ENCODE measurements at places on chromosomes 11 and 22.

DNA sequence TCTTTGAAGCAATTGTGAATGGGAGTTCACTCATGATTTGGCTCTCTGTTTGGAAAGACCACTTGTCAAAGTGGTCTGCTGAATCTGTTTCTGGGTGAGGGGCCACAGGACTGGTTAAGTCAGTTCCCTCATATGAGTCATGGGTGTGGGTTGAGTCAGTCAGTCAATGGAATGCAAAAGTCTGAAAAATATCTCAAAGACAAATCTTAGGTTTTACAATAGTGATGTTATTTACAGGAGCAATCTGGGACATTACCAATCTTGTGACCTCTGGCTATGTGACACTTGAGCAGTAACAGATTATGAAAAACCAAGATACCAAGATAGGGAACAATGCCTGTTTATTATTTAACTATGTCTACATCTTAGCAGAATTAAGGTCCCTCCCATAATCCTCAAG, 311.6 kb downstream of the AASDHPPT start:
- DNase-seq: no peak

- DNase-seq: no peak
Measured at GRCh38 chr11:116733043-116733755, 39.6 kb downstream of the BUD13 start.

DNA sequence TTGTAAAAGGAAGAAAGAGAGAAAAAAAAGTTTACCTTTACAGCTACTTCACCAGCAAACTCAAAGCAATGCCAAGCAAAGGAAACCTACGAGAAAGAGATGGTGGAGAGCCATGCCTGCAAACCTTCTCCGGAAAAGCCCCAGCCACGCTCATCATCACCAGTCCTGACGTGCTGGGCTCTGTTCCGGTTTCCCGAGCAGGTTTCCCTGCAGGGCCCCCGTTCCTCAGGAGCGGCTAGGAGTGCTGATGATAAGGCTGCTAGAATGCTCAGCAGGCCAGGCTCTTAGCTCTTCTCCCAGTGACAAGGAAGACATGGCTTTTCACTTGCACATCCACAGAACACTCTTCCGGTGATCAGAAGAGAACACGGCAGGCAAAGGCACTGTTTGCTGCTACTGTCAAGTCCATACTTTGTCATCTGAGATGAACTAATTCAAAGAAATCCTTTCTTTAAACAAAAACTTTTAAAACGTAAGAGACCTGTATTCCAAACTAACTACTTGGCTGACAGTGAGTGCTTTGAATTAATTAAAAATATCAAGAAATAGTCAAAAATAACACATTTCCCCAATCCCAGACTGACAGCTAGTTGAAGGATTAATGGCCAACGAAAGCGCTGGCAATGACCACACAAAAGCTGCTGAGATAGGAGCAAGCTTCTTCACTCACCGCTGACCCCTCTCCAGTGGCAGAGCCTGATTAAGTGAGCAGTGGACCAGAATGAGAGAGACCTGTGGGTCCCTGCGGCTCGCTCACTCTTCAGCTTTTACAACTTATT, 35.8 kb downstream of the DUSP8 start:
- DNase-seq: no peak

GRCh38 chr22:42801252-42802080, 55.6 kb downstream of the ARFGAP3 start:
- no peak for DNase-seq

DNA sequence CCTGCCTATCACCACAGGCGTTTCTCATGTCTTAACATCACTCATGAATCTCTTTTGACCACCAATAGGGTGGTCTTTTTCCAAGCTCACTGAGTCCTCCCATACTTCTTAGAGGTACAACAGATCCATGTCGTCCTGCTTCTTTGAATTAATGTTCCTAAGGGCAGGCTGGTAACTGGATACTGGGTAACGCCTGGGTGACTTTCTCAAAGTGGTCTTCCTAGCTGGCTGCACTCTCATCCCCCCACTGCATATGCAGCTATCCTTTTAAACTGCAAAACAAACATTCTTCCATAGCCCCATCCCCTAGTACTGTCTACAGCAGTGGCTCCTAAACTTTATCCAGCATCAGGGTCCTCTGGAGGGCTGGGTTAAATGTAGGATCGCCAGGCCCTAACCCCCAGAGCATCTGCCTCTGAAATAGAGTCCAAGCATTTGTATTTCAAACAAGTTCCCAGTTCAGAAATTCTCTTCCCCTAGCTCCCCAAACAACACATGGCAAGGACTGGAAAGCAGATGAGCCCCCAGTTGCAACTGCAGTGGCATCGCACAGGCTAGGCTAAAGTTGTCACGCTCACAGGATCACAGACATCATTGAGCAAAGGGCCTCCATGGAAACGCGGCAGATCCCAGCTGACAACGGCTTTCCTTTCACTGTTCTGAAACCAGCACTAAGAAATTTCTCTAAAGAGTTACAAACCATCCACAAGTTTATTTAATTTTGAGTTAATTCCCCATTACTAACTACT, 204.9 kb downstream of the LARGE1 start:
- DNase-seq: no peak

- no peak for DNase-seq
Measured at GRCh38 chr22:38607680-38608079, 37.7 kb upstream of the DMC1 start.

DNA sequence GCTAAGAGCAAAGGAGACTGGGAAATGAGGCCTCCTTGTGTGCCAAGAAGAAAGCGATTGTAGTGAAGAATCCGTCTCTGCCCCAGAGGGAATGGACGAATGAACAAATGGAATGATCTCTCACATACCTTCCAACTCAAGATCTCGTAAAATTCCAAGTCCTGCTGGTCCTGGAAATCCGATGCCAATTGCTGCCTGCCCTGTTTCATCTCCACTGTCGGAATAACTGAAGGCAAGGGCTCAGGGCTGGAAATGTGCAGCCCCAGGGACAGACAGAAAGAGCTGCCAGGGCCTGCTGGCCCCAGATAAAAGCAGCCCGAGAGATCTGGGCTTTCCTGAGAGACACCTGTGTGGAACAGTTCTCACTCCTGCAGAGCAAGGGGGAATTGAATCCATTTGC, 120.9 kb downstream of the MN1 start:
- DNase-seq: no peak

- no peak for DNase-seq
Measured at GRCh38 chr22:26779108-26779507, 121.7 kb downstream of the MIAT start.

GRCh38 chr11:32785262-32785661, 9.2 kb downstream of the CCDC73 start:
- DNase-seq: no peak

- no peak for DNase-seq
Measured at GRCh38 chr22:48829908-48830307, 997.8 kb downstream of the BRD1 start.

GRCh38 chr22:49588739-49589138, 238.9 kb downstream of the BRD1 start:
- DNase-seq: no peak

DNA sequence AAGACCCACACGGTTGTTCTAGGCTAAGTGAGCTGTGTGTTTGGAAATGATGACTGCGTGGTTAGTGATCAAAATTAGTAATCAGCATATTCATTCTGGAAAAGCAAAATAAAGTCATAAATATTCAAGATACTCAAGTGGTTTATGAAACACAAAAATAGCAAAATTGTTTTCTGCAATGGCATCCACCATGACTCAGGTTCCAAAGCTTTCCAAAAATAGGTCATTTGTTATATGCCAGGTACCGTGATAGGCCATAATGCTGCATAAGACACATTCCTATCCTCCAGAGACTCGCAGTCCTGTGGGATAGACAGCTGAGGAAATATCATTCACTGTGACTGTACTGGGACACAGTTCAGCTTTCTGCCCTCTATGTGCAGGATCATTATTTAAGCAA, 2.4 kb upstream of the ATL3 start:
- DNase-seq: no peak

GRCh38 chr11:106745941-106746340, 272.3 kb downstream of the GUCY1A2 start:
- DNase-seq: no peak

DNA sequence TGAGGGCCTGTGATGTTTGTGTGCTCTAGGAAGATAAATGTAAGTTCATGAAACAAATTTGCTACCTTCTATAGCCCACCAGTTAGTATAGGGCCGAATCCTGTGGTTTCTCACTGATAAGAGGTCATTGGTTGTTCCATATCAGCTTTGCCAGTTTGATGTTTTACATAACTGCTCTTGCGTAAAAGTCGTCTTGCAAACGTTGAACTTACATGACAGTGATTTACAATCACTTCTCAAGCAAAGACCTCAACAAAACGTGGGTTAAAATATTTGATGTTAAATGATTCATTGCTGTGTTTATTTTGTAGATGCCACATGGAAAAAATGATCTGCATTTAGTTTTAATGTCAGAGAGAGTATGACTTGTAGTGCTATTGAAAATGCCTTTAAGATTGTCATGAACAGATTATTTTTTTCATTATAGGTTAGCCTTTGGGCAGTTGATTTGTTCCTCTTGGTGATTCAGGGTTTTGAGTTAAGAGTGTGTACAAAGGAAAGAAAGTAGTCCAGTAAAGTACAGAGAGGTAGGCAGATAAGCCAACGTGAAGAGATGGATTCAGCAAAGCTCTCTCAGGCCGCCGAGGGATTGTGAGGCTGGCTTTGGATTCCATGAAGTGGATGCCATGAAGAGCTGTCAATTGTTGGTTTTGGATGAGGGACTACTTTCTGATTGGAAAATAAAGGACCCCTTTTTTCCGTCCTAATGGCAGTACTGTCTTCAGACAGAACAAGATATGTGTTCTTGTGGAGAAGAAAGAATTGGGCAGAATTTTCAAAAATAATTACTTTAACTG, 2.6 kb downstream of the EWSR1 start:
- no peak for DNase-seq

GRCh38 chr11:120854988-120855387, 168.9 kb upstream of the TBCEL start:
- no peak for DNase-seq

DNA sequence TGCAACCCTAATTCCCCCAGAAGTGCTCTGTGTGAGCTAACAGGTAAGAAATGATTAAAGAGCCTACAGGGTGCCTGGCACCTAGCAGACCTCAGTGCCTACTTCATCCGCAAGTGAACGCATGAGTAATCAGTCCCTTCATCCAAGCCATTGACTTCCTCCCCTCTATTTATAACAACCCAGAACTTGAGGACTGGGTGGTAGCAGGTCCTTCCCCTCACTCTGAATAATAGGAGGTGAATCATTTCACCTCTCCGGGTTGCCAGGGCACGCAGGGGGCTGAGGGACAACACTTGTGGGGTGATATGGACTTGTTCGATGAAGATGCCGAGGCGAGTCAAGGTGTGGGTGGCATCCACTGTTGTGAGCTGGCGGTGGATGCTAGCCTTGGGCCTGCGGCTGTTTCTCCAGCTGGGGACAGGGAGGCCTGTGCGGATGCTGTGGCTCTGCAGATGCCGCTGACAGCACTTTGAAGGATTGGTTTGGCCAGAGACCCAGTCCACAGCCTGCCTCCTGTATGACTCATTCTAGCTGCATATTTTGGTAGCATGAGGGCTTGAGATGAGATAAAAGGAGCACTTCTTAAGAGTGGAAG, 11.7 kb upstream of the SORL1-AS1 start:
- DNase-seq: peak; percentile 46

DNA sequence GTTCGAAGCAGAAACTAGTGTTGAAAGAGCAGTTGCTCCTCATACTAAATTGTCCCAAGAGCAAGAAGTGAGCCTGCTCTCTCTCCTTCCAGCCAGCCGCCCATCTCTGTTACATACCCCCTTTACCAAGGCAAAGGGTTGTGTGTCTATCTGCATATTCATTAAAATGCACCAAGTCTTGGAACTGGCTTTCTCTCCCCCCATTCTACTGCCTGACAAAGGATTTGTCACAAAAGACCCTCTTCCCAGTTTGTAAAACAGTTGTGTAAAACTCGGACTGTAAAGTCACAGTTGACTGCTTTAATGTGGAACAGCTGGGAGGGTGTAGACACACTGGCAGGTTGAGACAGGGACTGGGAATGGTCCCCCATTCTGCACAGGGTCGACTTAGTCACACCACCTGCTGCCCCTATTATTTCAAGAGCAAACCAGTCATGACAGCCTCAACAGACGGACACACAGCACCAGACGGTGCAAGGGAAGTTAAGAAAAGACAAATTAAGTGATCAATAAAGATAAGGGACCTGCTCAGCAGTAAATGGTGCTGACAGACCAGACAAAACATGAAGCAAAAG, 60.0 kb upstream of the HTATIP2 start:
- no peak for DNase-seq

- DNase-seq: no peak
Measured at GRCh38 chr11:111006227-111006626, 239.3 kb upstream of the POU2AF2 start.

All from stimulated activated CD8-positive, alpha-beta memory T cell treated with anti-CD3 and anti-CD28 coated beads, Interleukin-7, amount 100 ng/mL, for 1 hour (primary cell).